AG08395 (cell line): ENCODE measurements at places on chromosomes 11 and 22.

GRCh38 chr22:29478326-29479276, 1.4 kb upstream of the NEFH start:
- DNase-seq = peak; percentile 43

- DNase-seq = no peak
Observed at GRCh38 chr11:1504581-1505290, 18.2 kb upstream of the MOB2 start.

- DNase-seq = peak; percentile 36
Observed at GRCh38 chr11:6397156-6397555, 6.9 kb downstream of the SMPD1 start.

DNA sequence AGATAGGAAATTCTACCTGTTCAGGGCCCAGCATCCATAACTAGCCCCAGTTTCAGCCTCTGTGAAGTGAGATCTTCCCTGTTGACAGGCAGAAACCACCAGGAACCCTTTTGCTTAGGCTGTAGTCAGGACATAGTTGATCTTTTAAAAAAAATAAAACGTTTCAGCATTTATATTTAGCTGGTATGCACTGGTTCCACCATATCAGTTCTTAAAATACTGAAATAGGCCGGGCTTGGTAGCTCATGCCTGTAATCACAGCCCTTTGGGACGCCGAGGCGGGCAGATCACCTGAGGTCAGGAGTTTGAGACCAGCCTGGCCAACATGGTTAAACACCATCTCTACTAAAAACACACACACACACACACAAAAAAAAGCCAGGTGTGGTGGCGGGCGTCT, 35.3 kb downstream of the GALNT18 start:
- no peak for DNase-seq

GRCh38 chr11:67276781-67277230, 10.5 kb downstream of the GRK2 start:
- DNase-seq = peak; percentile 57

DNA sequence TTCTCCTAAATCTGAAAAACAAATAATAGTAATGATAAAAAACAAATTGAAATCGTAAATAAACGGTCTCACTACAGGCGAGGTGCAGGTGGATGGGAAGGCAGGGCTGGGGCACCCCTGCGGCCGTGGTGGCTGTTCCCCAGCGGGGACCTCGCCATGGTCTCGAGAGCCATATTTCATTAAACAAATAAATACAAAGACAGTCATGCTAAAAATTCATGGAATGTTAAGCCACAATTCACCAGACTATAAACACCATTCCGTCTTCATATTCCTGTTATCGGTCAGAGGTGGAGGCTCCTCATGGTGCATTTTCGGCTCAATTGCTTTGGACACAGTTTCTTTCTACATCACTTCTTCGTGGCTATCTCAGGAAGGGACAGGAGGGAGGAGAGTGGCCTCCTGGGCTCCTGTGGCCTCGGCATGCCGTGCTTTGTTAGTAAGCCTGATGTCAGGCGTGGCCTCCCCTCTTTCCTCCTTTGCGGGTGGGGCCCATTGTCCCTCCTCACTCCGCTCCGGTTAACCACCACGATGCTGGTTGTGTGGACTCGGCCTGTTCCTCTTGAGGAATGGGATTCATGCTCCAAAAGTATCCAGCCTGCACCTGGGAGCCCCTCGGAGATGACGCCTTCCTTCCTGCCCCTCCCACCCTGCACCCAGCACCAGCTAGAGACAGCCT, 16.1 kb upstream of the BRSK2 start:
- peak; percentile 25 for DNase-seq

DNA sequence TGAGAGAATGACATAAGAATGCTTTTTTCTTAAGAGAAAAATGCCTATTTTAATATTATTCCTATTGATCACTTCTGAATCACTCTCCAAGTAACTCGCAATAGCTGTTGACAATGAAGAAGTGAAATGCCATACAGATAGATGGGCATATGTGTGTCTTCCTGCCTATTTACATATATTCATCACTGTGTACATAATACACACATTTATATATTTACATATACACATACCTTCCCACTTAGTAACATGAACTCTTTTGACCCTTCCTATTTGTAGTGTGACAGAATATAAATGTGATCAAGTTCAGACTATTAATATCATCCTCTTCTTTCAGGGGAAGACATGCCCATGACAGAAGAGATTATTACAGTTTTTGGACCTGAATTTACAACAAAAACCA, 756.7 kb downstream of the DLG2 start:
- DNase-seq = no peak

DNA sequence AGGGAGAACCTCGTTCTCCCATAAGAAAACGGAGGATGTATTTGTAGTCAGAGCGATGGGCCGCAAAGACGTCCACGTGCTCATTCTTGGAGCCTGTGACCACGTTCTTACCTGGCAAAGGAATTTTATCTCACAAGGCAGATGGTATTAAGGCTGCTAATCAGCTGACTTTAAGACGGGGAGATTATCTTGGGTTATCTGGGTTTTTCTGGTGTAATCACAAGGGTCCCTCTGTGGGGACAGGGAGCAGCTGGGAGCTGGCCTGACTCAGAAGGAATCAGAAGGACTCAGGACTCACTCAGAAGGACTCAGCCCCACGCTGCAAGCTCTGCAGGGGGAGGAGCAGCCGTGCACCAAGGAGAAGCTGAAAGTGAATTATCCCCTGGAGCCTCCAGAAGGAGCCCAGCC, 7.5 kb upstream of the SIGIRR start:
- no peak for DNase-seq

DNA sequence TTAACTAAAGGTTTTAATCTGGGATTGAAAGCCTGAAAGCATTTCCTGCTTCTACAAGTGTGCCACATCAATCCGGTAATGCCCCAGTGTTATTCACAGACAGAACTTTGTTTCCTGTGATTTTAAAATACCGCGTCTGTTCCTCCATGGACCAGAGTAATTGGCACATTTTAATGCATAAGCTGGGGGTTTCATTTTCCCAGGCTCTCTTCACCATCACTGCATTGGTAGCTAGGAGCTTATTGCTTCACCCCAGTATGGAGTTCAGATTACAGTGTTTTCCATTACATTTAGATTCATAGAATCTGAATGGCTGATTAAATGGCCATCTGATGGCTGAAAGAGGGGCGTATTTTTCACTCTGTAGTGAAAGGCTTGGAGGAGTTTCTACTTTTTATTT, 25.7 kb upstream of the CRTAM start:
- DNase-seq = no peak

DNA sequence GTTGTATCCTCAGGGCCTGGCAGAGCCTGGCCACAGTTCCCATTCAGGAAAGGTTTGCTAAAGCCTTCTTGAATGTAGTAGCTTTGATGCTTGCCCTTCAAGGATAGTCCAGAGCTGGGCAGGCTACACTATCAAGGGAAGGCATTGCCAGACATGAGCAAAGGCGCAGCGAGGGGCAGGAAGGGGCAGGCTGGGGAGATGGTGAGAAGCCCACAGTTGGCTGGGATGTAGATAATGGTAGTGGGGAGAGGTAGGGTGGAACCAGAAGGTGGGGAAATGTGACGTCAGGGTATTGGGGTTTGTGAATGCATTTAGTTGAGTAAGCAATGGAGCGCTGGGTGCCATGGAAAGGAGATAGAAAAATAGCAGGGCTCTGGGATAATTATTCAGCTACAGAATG, 28.6 kb downstream of the LRRC32 start:
- DNase-seq = no peak

- DNase-seq = no peak
Observed at GRCh38 chr11:123484448-123484847, 54.4 kb downstream of the GRAMD1B start.

DNA sequence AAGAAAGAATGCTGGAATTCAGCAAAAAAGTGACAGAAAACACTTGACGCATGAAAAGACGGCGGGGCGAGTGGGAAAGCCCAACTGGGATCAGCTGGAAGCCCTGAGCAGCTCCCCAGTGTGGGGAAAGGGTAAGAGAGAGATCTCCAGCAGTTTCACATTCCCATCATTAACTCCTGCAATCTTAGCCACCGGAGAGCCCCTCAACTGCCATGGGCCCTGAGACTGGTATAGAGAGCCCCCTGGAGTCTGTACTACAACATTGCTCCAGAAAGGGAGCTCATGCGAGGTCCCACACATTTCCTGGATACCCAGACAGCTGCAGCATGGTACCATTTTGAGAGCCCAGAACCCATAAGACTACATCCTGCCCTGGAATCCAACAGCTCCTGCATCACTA, 31.1 kb downstream of the MRGPRX4 start:
- peak; percentile 33 for DNase-seq

GRCh38 chr22:49549256-49550140, 278.2 kb downstream of the BRD1 start:
- no peak for DNase-seq

DNA sequence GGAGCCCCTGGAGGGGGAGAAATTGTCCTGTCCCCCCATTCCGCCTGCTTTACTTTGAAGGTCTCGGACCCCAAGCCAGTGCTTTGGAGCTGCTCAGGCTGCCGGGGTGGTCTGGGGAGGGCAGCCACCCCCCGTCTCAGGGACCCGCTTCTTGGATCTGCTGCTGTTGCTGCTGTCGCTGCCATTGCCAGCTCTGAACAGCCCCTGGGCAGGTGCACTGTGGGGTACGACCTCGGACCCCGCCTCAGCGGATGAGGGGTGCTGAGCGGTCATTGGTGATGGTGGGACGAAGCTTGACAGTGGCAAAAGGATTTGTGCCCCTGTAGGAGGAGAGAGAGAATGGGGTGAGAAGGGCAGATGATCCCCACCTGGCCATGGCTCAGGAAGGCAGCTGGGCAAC, 1.1 kb upstream of the SLC16A8 start:
- no peak for DNase-seq

DNA sequence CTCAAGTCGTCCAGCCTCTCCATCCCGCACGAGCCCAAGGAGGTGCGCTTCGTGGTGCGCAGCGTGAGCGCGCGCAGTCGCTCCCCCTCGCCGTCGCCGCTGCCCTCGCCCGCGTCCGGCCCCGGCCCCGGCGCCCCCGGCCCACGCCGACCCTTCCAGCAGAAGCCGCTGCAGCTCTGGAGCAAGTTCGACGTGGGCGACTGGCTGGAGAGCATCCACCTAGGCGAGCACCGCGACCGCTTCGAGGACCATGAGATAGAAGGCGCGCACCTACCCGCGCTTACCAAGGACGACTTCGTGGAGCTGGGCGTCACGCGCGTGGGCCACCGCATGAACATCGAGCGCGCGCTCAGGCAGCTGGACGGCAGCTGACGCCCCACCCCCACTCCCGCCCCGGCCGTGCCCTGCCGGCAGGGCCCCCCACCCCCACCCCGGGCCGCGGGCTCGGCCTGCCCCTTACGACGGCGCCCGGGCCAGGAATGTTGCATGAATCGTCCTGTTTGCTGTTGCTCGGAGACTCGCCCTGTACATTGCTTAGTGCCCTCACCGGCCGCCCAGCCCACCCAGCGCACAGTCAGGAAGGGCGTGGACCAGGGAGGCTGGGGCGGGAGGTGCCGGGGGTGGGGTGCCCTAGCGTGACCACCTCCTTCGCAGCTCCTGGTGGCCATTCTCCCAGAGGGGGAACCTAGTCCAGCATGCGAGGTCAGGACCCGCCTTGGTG, 6.9 kb upstream of the ACR start:
- DNase-seq = peak; percentile 31

DNA sequence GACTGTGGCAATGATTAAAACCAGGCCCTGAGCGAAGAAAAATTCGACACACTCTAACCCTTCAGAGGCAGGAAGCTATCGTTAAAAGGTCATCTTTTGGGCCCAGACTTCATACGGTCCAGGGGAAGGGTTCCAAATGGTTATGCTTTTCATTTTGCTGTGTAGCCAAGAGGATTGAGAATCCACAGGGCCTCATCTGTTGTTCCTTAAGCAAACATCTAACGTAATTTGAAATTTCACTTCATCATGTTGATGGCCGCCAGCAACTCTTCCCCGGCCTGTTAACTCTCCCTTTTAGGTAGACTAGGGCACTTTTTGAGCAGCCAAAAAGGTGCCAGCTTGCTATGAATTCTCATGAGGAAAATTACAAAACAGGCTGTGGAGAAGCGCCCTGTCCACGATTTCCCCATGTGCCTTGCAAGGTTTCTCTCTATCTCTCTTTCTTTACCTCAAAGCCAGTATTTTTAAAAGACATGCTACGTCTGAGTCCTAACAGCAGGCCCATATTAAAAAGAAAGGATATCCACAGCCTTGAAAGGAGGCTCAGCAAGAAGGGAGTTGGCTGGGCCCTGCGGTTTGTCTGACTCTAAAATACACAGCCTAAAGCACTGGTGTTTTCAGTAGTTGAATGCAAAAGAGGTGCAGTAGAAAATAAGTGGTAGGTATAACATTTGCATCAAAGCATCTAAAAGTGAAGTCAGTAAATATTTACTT, 356.3 kb upstream of the NARS2 start:
- no peak for DNase-seq

DNA sequence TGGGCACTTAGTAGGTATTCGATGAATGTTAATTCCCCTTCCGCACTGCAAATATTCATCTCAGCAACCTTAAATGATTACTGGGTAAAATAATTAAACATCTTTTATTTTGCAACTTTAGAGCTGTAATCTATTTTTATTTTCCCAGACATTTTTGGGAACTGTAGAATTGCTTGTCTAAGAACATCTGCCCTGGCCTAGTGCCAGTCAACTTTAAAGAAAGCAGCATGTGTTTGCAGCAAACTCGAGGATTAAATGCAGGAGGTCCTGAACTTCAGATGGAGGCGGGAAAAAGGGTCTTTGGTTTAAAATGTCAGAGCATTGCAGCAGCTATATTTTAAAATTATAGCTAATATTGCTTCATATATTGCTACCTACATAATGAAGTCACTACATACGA, 190.0 kb downstream of the PGR start:
- DNase-seq = no peak

- DNase-seq = no peak
Observed at GRCh38 chr11:75770102-75770501, 1.5 kb downstream of the DGAT2 start.

GRCh38 chr11:43243927-43244326, 67.9 kb upstream of the API5 start:
- no peak for DNase-seq

- DNase-seq = no peak
Observed at GRCh38 chr22:33465554-33465953, 407.4 kb upstream of the SYN3 start.
